ENCODE measurements at places on chromosomes 2 and 18. TPM values are rescaled to one million over a fixed set of nuclear protein-coding genes. Genes with fewer than 3 reads are reported as not detected.

The INO80B gene
- 15.4 TPM for total RNA-seq

The TCF23 gene
- not detected for total RNA-seq

The LPIN1 gene
- 55.8 TPM for total RNA-seq

The NCKAP1 gene
- total RNA-seq: 116 TPM

The ZBTB7C gene
- 10.9 TPM for total RNA-seq

The SCN7A gene
- 3.0 TPM for total RNA-seq

GRCh38 chr2:50591642-50592041, 440.3 kb downstream of the NRXN1 start:
- no peak for DNase-seq

DNA sequence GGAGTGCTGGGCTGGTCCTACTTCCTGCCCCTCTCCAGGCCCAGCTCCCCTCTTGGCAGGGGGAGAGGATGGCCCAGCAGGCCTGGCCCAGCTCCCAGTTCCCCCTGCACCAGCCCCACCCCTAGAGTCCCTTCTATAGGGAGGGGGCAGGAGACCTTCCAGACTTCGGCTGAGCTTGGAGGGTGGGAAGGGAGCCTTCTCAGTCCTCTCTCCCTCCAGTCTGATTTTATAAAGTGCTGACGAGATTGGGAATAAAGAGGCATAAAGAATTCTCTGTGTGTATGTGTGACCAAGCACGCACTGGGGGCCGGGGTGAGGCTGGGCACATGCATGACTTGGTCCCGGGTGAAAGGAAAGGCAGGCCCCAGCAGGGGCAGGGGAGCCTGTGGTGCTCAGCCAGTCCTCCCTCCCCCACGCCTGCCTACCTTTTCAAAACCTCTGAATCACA, 5.1 kb downstream of the CHPF start:
- DNase-seq: no peak

DNA sequence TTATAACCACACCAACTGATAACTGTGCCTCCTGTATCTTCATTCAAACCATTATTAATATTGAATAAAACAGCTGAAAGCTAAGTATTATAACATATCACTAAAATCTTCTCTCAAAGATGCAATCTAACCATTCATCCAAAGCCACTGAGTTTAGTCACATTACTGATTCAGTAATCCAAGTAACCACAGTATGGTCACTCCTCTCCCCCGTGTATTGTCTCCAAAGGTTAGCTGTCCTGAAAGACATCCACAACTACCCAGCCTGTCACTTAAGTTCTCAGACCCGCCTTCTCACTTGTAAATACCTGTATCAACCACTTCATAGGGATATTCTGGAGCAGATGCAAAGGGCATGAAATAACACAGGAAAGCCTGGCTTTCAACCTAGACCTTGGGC, 213.4 kb upstream of the BOD1L2 start:
- no peak for DNase-seq

GRCh38 chr18:22705328-22705727, 227.8 kb upstream of the RBBP8 start:
- DNase-seq: no peak

DNA sequence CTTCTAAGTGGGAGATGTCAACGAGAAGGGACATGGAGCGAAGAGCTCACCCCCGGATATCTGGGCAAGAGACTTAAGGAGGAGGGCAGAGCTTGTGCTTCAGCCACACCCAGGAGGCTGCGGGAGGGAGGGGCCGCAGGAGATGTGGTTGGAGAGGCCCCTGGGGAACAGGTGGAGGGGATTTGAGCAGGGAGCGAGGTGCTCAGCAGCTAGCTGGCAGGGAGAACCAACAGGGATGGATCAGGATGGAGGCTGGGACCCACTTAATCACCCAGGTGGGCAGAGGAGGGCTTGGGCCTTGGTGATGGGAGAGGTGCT, 78.3 kb downstream of the MBP start:
- DNase-seq: no peak

GRCh38 chr2:150621526-150622213, 134.2 kb upstream of the RND3 start:
- no peak for DNase-seq

GRCh38 chr2:30605197-30605596, 158.2 kb downstream of the LCLAT1 start:
- no peak for DNase-seq

- DNase-seq: peak; percentile 26
Measured at GRCh38 chr2:101253013-101253702, 472 bp downstream of the CNOT11 start.

GRCh38 chr18:3794537-3795348, 344.8 kb downstream of the TGIF1 start:
- no peak for DNase-seq

DNA sequence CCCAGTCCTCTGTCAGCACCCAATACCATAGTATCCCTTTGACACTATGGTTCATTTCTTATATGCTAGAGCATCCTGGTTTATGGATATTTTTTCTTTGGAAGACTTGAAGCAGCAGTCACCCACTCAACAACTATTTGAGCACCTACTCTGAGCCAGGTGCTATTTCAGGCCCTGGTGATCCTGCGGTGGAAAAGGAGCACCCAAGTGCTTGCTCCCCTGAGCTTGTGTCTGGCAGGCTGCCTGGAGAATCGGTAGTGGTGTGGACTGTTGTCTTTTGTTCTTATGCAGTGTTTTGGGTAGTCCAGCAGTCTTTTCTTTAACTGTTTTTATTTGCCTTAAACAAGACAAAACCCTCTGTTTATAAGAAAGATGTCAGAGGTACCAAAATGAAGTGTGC, 28.9 kb downstream of the NCK2 start:
- no peak for DNase-seq

DNA sequence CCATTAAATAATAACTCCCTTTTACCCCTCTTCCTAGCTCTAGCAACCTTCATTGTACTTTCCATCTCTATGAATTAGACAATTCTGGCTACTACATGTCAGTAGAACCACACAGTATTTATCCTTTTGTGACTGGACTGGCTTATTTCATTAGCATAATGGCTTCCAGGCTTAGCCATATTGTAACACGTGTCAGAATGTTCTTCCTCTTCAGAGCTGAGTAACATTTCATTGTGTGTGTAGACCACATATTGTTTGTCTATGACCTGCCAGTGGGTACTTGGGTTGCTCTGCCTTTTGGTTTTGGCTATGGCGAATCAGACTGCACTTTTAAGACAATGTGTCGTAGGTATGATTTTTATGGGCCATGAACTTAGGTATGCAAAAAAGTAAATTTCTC, 20.9 kb downstream of the TSN start:
- no peak for DNase-seq

DNA sequence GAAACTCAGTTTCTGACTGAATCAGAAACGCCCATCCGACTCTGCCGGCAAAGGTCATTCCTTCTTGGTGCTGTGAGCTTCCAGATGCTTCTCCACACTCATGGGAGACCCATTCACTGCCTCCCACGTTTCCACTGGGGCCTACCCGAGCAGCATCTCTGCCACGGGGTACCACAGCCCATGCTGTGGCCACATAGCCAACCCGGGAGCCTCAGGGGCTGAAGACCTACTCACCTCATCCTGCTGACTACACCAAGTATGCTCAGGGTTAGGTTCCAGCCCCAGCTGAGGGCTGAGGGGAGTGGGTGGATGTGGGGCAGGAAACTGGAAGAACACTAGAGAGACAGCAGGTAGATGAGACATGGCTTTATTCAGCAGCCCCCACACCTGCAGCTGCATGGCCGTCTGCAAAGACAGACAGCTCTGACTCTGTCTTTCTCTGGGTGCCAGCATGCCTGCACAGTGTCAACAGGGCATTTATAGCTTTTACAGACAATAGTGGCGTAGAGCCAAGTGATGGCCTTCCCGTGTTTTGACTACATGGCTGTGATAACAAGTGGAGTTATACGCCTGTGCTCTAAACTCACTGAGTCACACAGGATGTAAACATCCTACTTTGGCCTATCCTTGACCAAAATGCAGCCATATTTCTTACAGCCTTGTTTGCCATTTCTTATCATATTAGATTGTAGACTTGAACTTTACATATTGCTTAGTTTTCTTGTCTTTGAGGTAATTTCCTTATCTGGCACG, 16.5 kb upstream of the KLHL23 start:
- DNase-seq: no peak

GRCh38 chr2:197710424-197711042, 5.4 kb downstream of the MARS2 start:
- no peak for DNase-seq

GRCh38 chr2:118859157-118859770, 11.8 kb upstream of the EN1 start:
- DNase-seq: no peak

DNA sequence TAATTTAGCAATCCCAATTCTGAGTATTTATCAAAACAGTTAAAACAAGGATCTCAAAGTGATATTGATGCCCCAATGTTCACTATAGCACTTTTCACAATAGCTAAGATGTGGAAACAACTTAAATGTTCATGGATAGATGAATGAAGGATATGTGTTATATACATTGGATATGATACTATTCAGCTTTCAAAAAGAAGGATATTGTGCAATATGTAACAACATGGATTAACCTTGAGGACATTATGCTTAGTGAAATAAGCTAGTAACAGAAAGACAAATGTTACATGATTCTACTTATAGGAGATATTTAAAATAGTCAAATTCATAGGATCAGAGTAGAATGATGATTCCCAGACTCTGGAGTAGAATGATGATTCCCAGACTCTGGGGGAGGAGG, 78.0 kb downstream of the INSIG2 start:
- no peak for DNase-seq

GRCh38 chr18:76953583-76954233, 131.4 kb downstream of the ZNF236 start:
- DNase-seq: no peak

GRCh38 chr18:80119111-80119510, 10.0 kb downstream of the ADNP2 start:
- DNase-seq: no peak

DNA sequence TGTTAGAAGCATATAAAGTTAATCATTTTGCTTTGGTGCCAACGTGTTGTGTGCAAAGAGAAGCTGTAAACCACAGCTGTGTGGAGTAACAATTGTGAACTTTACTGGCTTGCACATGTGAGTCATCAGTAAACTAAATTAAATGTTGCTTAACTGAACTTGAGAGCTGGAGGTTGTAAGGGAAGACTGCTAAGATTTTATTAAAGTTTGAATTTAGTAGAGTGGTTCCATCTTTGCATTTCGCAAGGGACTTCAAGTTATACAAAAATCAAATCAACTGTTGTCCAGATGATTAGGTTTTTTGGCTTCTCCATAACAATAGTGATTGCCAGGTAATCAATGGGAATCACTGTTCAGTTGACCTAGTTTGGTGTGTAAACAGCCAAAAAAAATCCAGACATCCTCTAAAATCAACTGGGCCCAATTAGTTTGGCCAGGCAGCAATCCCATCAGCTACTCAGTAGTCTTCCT, 247.4 kb downstream of the MYO3B start:
- DNase-seq: no peak

DNA sequence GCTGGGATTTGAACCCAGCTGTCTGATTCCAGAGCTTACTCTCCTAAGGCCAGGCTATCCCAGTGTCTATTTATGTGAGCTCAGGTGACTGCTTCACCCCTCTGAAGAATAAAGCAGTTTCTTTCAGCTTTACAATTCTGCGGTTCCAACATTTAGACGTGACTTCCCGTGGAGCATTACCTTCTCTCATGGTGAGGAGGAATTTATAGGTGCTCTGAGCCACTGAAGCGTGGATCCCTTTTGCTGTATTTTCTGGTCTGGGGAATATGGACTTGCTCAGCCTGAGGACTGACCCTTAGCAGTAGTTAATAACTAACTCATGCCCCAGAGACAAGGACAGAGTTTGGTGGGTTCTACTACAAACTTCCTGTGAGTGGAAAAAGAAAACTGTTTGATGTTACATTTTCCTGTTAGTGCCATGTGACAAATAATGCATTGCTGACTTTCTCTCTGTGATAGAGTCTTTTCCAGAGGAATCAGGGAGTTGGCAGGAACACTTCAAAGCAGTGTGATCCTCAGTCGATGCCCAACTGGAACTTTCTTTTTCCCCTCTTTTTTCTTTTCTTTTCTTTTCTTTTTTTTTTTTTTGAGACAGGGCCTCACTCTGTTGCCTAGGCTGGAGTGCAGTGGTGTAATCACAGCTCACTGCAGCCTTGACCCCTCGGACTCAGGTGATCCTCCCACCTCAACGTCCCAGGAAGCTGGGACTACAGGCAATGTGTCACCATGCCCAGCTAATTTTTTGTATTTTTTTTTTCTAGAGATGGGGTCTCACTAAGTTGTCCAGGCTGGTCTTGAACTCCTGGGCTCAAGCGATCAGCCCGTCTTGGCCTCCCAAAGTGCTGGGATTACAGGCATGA, 21.9 kb downstream of the CASP10 start:
- DNase-seq: no peak

GRCh38 chr2:235234736-235235135, 259.1 kb upstream of the AGAP1 start:
- DNase-seq: no peak

DNA sequence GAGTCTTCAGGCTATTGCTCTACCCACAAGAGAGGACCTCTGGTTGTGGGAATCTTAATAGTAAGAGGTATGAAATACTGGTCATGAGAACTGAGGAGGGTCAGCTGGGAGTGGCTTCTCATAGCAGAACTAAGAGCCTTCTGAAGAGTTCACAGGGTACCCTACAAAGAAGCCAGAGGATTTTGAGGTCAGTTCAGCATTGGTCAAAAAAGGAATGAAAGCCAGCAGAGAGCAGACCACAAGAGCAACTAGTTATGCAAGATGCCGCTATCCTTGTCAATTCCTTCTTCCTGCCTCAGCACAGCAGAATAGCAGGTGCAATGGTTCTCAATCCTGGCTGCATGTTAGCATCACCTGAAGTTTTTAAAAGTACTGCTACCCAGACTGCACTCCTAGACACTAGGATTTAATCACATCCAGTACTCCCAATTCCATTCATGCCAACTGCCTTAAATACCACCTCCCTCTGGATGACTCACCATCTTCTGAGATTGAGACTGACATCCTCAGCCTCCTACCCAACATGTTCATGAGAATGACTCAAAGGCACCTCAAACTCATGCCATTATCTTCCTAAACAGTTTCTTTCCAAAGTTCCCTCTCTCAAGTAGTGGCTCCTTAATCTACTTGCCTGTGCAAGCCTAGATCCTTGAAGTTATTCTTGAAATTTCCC, 81.0 kb upstream of the RBMS1 start:
- no peak for DNase-seq

DNA sequence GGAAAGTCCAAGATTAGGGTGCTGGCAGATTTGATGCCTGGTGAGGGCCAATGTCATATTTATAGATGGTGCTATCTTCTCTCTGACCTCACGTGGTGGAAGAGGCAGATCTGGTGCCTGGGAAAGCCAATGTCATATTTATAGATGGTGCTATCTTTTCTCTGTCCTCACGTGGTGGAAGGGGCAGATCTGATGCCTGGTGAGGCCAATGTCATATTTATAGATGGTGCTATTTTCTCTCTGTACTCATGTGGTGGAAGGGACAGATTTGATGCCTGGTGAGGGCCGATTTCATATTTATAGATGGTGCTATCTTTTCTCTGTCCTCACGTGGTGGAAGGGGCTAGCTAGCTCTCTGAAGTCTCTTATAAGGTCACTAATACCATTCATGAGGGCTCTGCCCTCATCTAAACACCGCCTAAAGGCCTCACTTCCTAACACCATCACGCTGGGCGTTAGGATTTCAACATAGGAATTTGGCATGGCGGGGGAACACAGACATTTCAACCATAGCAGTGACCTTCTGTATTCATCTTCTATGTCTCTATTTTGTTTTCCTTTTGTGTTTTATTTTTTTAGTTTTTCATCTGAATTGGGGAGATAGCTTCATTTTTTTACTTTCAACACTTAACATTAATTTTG, 278.4 kb downstream of the SPAG16 start:
- no peak for DNase-seq
